ENCODE measurements at places on chromosomes 1 and 21.

DNA sequence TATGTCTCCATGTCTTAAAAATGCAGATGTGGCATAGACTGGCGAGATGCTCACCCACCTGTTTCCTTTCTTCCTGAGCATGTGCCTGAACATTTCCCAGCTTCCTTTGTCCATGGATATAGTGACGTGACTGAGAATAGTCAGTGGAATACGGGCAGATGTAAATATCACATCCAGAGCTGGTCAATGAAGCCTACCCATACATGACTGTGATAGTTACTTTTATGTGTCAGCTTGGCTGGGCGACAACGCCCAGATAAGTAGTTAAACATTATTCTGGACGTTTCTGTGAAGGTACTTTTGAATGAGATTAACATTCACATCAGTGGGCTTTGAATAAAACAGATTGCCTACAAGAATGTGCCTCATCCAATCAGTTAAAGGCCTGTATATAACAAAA, 135.7 kb downstream of the RGS7 start:
- no peak for DNase-seq

DNA sequence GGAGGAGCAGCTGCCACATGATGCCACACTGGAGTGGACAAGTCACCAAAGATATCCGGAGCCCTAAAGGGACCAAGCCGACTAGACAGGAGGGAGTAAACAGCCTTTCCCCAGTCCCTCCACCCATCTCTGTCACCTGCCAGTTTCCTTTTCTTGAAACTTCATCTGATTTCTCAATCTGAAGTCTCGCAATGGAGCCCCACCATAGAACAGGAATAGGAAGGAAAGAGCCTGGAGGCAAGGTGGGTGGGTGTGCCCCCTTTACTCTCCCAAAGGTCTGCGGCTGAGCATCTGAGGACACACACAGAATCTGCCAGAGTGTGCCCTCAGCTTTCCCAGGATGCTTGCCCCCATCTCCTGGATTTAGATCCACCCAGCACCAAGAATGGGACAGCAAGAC, at the start of gene FCGR3B:
FCGR3B (minus strand) TSS at position 101 of the 400 bp plus-strand sequence; CDS start at position 19, 82 bp downstream.
- no peak for DNase-seq

- DNase-seq, result no peak
Measured at GRCh38 chr1:162942916-162943559, 82.1 kb upstream of the CCDC190 start.

DNA sequence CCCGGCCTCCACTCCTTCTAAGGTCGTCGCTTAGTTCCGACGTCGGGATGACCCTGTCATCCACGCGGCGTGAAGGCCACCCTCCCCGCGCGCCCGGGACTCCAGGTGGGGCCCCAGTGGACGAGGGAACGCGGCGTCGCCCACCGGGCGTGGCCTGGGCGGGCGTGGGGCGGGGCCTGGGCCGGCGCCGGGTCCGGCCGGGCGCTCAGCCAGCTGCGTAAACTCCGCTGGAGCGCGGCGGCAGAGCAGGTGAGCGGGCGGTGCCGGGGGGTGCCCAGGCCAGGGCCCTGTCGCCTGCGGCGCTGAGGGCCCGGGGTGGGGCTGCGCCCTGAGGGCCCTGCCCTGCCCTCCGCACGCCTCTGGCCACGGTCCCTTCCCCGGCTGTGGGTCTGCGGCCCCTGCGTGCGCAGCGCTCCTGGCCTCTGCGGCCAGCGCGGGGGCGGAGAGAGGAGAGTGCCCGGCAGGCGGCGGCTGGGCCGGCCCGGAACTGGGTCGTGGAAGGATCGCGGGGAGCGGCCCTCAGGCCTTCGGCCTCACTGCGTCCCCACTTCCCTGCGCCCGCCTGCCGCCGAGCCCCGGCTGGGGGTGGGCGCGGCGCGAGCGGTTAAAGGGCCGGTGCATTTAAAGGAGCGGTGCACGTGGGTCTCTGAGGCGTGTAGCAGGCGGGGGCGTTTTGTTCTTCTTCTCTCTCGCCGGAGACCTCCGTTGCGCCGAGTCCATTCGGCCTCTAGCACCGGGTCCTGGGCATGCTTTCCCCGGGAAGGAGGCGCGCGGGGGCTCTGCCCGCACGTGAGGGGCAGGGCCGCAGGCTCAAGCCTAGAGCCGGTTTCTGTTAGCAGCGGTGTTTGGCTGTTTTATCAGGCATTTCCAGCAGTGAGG, at the start of gene PSEN2:
PSEN2 (plus strand) TSS at position 216 of the 879 bp plus-strand sequence. CDS start 11,292 bp downstream, outside the sequence.
- no peak for DNase-seq

GRCh38 chr1:90718411-90719329, 1.6 kb upstream of the BARHL2 start:
- no peak for DNase-seq

DNA sequence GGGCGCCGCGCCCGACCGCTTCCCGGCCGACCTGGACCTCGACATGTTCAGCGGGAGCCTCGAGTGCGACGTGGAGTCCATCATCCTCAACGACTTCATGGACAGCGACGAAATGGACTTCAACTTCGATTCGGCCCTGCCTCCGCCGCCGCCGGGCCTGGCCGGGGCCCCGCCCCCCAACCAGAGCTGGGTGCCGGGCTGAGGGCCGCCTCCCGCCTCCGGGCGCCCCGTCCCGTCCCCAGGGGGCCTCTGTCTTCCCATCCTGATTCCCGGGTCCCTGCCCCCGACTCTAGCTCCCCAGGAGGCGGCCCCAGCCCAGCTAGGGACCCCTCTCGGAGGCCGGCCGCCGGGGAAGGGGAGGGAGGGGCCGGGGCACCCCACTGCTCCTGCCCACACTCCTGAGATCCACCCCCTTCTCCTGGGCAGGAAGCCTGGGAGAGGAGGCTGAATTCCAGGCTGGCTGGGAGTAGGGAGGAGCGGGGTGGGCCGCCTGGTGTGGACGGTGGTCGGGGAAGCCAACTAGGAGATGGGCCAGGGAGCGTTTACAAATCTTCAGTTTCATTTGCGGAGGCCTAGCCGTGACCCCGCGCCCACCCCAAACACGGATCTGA, 21.4 kb downstream of the FOXO6 start:
- no peak for DNase-seq

DNA sequence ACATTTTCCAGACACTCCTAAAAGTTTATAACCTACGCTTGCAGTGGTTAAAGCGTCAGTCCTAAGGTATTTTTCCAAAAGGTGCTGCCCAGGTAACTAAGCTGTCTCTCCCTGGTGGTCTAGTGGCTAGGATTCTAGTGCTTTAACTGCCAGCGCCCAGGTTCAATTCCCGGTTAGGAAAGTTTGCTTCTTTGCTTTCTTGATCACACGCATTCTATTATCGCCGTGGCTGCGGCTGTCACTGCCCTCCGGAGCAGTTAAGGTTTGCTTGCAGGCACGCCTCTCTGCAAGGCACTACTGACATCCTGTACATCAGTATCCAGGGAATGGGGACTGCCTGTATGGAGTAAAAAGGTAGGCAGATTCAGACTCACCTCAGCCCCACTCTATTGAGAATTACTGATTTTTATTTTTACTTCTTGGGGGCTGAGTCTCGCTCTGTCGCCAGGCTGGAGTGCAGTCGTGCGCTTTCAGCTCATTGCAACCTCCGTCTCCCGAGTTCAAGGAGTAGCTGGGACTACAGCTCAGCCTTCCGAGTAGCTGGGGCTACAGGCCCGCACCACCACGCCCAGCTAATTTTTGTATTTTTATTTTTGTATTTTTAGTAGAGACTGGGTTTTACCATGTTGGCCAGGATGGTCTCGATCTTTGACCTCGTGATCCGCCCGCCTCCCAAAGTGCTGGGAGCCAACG, 53.2 kb upstream of the CFAP126 start:
- DNase-seq, result no peak

- no peak for DNase-seq
Measured at GRCh38 chr1:115479055-115479482, 141.0 kb upstream of the NGF start.

GRCh38 chr1:109357616-109358015, 40.1 kb downstream of the SORT1 start:
- DNase-seq, result no peak

GRCh38 chr1:111851552-111851951, 95.9 kb downstream of the DDX20 start:
- DNase-seq, result no peak

GRCh38 chr1:178277793-178278530, 184.1 kb downstream of the RASAL2 start:
- DNase-seq, result no peak

DNA sequence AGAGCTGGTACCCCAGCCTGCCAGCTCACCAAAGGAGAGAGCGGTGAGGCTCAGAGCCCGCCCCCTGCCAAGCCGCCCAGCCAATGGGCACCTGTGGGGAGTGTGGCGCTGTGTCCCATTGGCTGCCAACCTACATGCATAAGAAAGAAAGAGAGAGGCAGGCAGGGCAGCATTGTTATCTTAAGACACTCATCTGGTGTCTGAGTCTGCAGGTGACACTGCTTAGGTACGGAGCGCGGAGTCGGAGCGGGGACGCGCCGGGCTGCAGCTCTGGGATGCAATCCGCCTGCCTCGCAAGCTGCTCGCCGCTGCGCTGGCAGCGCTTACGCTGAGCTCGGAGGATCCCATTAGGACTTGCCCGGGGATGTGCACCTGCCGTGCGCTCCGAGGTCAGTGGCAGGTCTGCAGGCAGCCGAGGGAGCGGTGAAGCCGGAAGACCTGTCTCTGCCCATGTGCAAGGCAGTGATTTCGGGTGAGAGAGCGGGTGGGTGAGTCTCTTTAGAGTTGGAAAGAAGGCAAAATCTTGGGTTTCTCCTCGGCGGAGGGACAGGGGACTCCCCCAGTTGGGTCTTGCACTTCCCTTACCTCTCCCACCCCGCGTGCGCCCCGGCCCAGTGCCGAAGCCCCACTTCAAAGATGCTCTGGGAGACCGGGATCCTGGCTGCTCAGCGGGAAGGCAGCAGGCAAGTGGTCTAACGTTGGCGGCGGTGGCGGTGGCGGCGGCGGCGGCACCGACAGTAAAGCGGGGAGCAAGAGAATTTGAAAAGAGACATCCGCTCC, at the start of gene BRINP2:
BRINP2 (plus strand) TSS at position 203 of the 780 bp plus-strand sequence. CDS start 58,919 bp downstream, outside the sequence.
- DNase-seq, result no peak

DNA sequence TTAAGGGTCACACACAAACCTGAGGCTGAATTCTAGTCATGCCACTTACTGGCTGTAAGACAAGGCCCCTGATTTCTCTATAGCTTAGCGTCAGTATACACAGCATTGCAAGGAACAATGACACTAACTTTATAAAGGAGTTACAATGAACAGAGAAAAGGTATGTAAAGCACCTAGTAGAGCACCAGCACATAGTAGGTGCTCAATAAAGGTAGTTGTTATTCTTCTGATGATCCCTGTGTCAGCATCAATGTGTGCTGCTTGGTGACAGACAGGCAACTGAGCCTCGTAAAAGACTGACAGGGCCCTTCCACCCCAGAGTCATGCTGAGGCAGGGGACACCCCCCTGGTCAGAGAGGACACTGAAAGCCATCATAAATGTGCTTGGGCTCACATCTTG, 43.2 kb downstream of the GRHL3 start:
- no peak for DNase-seq

- no peak for DNase-seq
Measured at GRCh38 chr1:206693029-206693428, 8.3 kb downstream of the MAPKAPK2 start.

GRCh38 chr1:210237479-210237878, 4.9 kb downstream of the SERTAD4 start:
- DNase-seq, result no peak

DNA sequence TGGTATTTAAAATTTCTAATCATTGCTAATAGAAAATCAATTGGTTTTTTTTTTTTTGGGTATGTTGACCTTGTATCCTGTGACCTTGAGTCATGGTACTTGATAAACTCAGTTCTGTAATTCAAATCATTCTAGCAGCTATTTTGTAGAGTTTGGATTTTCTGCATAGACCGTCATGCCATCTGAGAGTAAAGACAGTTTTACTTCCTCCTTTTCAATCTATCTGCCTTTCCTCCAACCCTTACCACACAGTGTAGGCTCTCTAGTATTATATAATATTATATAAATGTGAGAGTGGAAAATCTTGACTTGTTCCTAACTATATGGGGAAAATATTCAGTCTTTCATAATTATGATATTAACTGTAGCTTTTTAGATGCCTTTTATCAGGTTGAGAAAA, 7.0 kb downstream of the TDRD5 start:
- no peak for DNase-seq

- no peak for DNase-seq
Measured at GRCh38 chr21:45011426-45011825, 63.0 kb upstream of the ADARB1 start.

GRCh38 chr1:41742219-41742618, 176.5 kb downstream of the HIVEP3 start:
- no peak for DNase-seq

- DNase-seq, result no peak
Measured at GRCh38 chr1:29134695-29135028, 11.0 kb upstream of the TMEM200B start.

DNA sequence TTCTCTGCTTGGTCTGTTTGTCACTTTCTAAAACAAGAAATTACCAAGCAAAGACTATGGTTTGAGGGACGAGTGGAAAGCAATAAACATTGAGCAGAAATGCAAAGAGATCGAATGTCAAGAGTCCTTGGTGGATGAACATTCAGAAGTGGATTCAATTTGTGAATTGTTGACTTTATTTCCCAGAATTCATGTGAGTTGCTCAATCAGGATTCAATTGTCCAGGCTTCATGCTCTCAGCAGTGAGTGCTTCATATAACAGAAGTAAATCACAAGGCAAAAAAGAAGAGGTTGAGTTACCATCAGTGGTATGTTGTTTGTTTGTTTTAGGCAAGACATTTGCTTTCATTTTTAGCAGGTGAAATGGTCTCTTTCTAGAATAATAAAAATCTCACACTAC, 31.9 kb downstream of the NGF start:
- DNase-seq, result no peak

GRCh38 chr1:204730826-204731459, 45.4 kb upstream of the LRRN2 start:
- DNase-seq, result no peak

- DNase-seq, result no peak
Measured at GRCh38 chr21:19018529-19018928, 614.9 kb upstream of the TMPRSS15 start.

GRCh38 chr21:29232530-29233255, 66.0 kb upstream of the BACH1 start:
- no peak for DNase-seq

DNA sequence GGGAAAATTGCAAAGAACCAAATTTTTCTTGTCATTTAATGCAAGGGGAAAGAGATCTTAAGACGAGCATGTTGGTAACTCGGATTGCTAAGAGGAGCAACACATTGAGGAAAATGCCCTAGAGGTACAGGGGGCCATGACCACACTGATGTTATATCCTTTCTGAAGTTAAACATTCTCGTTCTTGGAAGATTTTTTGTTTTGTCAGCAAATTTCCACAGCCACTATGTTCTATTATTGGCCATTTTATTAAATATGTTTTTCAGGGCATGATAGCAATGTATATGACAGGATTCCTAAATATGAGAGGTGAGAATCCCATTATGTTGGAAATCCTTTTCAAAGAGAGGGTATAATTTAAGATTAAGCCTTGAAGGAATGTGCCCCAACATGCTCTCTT, 627.2 kb upstream of the PKN2 start:
- no peak for DNase-seq

- DNase-seq, result no peak
Measured at GRCh38 chr1:85048296-85049064, at the start of gene MCOLN3. TSS of gene MCOLN3 (minus strand) at chr1:85048500. CDS start at chr1:85045360, 3,140 bp downstream.

DNA sequence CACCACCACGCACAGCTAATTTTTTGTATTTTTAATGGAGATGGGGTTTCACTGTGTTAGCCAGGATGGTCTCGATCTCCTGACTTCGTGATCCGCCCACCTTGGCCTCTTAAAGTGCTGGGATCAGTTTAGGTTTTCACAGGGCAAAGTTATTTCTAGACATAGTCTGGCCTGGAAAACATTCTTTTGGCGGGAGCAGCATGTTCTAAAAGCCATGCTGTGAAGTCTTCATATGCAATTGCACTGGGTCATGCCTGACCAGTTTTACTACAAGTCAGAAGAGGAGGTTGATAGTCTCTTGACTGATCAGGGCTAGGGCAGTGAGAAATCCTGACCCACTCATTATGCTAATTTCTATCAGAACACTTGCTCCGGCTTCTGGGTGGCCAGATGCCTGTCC, 131.6 kb upstream of the POU3F1 start:
- DNase-seq, result no peak

All from stimulated activated CD4-positive, alpha-beta T cell treated with anti-CD3 and anti-CD28 coated beads, Interleukin-1b, Interleukin-23, amount 100 ng/mL, for 1 hour (primary cell).